ENCODE measurements at places on chromosomes 16 and 17.

DNA sequence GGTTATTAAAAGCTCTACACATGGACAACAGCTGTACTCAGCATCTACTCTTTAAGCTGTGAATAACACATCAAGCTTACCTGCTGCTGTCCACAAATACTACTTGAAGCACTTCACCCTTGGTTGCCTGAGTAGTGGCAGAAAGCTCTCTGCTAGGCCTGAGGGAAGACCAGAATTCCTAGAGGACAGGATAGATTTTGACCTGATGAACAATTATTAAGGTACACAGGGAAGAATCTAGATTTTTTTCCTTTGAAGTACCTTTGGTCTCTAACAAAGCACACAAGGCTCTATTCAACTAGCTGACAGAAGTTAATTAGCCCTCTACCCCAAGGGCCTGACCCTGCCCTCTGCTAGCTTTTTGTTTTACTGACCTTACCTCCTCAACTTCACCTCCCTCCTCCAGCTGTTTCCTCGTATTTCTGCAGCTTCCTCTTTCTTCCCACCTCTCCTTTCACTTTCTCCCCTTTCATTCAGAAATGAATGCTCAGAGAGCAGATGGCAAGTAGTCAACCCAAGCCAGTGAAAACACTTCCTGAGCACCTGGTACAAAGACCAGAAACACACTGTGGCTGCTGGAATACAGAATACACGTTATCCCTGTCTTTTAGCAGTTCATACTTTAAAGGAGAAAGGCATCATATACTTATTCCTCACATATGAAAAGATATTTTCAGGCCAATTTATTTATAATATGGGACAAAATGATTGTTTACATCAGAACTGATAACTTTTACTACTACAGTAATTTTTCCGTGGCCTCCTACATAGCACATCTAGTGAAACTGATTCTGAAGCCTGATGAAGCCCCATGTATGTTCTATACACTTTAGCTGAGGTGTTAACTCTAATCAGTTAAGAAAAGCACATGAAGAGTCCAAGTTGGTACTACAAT lies 5.7 kb upstream of the VEZF1 start:
- no peak for DNase-seq

DNA sequence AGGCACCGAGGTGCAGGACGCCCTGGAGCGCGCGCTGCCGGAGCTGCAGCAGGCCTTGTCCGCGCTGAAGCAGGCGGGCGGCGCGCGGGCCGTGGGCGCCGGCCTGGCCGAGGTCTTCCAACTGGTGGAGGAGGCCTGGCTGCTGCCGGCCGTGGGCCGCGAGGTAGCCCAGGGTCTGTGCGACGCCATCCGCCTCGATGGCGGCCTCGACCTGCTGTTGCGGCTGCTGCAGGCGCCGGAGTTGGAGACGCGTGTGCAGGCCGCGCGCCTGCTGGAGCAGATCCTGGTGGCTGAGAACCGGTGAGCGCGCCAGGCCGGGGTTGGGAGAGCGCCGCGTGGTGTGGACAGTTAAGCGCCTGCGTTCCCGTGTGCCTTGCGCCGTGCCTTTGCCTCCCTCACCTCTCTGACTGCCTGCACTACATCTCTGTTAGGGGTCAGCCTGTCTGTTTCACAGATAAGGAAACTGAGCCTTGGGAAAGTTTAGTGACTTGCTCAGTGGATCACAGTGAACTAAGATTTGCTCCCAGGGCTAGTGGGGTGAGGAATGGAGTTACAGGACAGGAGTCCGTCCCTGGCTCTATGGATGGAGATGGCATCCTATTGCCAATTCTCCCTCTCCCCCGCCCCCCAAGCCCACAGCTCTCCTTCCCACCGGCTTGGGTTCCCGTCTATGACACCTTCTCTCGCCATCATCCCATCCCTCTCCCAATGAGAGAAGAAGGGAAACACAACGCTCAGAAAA lies 880 bp downstream of the SARM1 start:
- DNase-seq = no peak

- no peak for DNase-seq
Observed at GRCh38 chr16:48479955-48480354, 94.7 kb upstream of the SIAH1 start.

GRCh38 chr16:47431960-47432359 lies 28.9 kb downstream of the ITFG1 start:
- no peak for DNase-seq

DNA sequence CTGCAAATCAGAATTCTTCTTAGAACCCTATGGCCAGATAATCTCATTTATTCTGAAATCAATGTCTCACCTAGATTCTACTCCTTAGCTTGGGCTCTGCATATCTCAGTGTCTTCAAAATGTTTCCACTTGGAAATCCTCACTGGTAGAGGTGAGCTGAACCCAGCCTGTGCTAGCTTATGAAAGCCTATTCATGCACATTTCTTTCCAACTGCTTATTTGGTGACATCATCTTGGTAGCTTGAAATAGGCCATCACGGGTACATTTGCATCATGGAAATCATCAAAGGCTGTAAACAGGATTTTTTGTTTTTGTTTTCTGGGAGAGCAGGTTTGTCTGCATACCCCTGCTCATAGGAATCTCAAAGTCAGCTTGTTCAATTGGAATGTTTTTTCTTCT lies 130.8 kb downstream of the KCNJ18 start:
- no peak for DNase-seq

DNA sequence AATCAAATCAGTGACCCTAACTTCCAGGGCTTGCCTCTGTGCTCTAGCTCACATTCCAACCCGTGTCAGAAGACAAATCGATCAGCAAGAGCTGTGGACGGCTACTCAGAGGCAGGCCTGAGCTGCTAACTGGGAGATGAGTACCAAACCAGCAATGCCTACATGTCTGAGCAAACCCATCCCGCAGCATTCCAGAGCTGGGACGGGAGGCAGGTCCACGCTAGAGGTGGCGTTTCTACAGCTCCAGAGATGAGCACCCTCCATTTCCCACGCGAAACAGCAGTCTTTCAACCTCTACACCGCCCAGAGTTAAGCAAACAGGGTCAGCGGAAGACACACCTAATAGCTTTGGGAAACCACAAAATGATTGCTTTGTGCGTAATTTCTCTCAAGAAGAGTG lies 6.5 kb downstream of the NXN start:
- no peak for DNase-seq

- DNase-seq = no peak
Observed at GRCh38 chr17:36529121-36529520, 5.5 kb downstream of the MYO19 start.

DNA sequence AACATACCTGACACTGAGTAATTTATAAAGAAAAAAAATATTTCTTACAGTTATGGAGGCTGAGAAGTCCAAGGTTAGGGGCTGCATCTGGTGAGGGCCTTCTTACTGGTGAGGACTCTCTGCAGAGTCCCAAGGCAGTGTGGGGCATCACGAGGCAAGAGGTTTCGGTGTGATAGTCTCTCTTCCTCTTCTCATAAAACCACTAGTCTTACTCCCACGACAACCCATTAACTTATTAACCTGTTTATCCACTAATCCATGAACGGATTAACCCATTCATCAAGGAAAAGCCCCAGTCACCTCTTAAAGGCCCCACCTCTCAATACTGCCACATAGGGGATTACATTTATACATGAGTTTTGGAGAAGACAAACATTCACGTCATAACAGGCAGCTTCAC lies 20.1 kb downstream of the CIITA start:
- no peak for DNase-seq

DNA sequence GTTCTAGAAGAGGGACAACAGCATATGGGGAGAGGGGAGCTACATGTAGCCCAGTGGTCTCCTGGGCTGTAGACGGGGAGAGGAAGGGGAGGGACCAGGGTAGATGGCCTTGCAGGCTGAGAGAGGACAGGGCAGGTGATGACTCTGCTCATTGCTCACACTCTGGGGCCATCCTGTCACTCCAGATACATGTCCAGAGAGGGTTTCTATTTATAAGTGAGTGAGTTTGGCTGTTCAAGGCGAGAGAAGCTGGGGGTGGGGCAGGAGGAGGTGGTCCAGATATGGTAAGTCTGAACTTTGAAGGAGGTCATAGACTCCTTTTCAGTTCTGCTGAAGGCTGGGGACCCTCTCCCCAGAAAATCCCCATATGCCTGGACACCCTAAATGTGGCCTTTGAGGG lies 22.2 kb downstream of the CACNA1G start:
- DNase-seq = no peak

DNA sequence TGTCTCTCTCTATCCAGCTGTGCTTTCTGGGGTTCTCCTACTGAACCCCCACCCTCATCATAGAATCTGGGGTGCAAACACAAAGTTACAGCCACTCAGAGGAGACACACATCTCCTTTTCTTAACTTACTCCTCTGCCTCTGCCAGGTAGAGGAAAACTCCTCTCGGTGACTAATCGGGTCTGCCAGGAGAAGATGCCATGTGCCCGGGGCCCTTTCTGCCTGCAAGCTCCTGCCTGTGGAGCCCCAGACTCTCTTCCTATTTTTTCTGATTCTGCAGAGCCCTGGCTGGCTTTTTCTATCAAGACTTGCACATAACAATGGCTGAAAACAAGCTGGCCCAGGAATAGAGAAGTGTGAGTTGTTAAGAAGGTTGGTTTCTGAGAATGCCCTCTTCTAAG lies 10.4 kb downstream of the SLC6A4 start:
- DNase-seq = no peak

DNA sequence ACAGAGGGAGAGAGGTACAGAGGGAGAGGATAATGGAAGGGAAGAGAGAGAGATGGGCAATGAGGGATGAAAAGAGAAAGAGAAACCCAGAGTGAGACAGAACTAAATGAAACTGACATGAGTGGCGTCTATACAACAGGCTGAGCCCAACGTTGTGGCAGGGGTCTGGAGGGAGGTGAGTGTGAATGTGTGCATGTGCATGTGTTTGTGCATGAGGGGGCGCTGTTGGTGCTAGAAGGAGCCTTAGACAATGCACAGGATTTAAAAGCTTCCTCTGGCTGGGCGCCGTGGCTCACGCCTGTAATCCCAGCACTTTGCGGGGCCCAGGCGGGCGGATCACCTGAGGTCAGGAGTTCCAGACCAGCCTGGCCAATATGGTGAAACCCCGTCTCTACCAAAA lies 454.8 kb upstream of the CDH11 start:
- DNase-seq = no peak

DNA sequence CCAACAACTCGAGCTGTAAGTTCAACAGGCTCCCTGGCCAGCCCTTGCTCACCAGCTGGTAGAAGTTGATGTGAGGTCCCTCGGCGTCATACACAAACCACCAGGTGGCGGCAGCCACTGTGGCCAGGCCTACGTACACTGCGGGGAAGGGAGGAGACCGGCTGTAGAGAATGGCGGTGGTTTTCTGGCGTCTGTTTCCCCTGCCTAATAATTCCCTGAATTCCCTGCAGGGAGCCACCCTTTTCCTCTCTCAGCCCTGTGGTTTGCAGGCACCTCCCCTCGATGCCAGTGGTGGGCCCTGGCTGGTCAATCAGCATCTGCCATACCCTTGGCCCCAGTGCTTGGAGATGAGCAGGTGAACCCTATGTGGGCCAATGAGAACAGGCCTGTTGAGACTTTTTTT lies 18.9 kb upstream of the P2RX1 start:
- no peak for DNase-seq

- no peak for DNase-seq
Observed at GRCh38 chr16:12685806-12686205, 117.9 kb downstream of the CPPED1 start.

GRCh38 chr16:25005445-25006306 lies 9.5 kb downstream of the ARHGAP17 start:
- no peak for DNase-seq
